ENCODE measurements at places on chromosomes 7 and 10.

DNA sequence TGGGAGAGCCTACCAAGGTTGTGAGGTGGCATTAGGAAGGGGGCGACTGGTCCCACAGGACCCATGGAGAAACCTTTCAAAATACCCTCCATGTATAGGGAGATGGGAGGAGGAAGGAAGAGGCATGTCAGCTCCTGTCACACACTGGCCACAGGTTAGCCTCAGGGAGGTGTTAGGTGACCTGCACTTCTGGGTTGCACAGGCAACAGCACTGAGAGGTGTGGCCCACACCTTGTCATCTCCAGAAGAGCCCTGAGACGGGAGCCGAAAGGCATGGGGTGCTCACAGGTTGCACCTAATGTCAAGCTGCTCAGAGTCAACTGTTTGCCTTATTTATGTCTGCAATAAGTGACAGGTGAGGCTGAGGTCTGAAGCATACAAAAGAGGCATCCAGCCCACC is 14.6 kb upstream of the USP6NL start:
- DNase-seq, result no peak

- DNase-seq, result no peak
These were observed 112.5 kb upstream of the GHITM start for GRCh38 chr10:84026821-84027257.

GRCh38 chr7:70405241-70405640 is 726.7 kb upstream of the GALNT17 start:
- no peak for DNase-seq

- DNase-seq, result no peak
These were observed 124.2 kb downstream of the ARHGAP22 start for GRCh38 chr10:48480397-48481374.

GRCh38 chr10:90642136-90642535 is 215.7 kb downstream of the HTR7 start:
- no peak for DNase-seq

GRCh38 chr7:128321044-128321422 is 22.7 kb downstream of the RBM28 start:
- no peak for DNase-seq

- DNase-seq, result no peak
These were observed 58.3 kb downstream of the IKZF1 start for GRCh38 chr7:50362712-50363282.

GRCh38 chr10:95493862-95494261 is 67.3 kb downstream of the SORBS1 start:
- DNase-seq, result no peak

GRCh38 chr10:4343091-4343490 is 482.9 kb upstream of the AKR1E2 start:
- no peak for DNase-seq

DNA sequence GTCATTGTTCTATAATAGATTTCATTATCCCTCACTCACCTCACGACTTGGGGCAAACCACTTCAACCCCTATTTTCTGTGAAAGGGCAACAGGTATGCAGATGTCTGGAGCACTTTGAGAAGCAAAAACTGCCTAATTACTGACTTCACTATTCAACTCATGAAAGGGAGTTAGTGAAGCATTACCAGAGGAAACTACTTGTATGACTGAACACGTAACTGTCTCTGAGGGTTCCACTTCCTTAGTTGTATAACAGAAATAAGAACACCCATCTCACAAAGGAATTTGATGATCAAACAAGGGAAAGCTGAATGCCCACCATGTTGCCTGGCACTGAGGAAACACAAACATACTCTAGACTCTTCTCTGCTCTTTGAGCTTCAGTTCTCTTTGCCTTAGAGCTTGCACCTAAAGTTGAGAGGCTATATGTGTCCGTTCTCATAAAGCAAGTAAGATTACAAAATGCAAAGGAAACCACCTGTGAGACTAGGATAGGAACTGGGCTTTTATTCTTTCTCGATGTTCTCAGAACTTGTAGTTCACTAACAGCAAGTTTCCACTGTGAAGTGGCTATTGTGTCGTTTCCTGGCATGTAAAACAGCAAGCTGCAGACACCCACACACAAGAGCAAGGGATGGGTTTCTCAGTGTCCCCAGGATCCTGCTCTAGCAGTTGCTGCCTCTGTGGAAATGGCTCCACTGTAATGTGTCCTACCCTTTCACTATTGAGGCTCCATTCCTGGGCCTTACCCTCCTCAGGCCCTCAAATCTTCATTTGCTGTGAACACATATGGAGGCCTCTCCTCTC is 2.6 kb downstream of the TMEM243 start:
- DNase-seq, result no peak

DNA sequence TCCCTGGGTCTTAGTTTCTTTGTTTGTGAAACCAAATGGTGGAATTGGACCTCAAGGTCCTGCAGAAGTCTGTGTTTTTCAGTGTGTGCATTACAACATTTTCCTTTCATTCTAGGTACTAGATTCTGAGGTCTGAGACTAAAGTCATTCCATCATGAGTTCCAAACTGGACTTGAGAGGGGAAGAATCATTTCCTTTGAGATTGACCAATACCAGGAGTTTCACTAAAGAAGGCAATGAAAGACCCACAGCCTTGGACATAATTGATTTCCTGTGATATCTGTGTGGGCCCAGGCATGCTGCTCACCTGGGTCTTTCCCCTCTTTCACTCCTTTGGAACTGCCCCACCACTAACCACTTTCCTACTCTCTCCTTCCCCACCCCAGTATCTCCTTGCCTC is 18.2 kb downstream of the TAS2R41 start:
- no peak for DNase-seq

GRCh38 chr7:15332956-15333355 is 228.9 kb downstream of the AGMO start:
- no peak for DNase-seq

DNA sequence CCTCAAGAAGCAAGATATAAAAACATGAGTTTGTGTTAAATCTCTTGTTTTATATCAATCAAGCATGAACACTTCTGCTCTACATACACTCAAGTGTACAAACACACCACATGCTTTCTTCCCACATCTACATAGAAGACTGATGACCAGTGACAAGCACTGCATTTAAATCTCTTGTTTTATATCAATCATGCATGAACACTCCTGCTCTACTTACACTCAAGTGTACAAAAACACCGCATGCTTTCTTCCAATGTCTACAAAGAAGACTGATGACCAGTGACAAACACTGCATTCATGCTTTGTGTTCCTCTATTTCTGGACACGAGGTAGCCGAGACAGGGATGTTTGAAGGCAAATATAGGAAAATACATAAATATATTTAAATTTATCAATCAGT is 642.0 kb upstream of the PFKP start:
- DNase-seq, result no peak
